ENCODE measurements at places on chromosomes 4 and X.

DNA sequence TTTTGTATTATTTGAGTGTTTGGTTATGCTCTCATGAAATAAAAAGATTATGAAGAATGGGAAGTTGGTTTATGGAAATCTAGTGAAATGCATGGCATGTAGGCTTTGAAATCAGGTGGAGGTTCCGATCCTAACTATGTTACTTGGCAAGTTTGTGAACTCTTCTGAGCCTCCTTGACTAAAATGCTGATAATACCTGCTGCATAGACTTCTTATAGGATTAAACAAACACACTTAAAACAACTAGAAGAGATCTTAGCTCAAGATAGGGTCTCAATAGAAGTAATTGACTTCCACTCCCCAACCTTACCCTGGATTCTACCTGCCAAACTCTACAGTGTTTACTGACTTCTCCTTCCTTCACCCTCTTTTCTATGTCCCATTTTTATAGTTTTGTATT lies 22.2 kb upstream of the TLR2 start:
- DNase-seq = no peak

DNA sequence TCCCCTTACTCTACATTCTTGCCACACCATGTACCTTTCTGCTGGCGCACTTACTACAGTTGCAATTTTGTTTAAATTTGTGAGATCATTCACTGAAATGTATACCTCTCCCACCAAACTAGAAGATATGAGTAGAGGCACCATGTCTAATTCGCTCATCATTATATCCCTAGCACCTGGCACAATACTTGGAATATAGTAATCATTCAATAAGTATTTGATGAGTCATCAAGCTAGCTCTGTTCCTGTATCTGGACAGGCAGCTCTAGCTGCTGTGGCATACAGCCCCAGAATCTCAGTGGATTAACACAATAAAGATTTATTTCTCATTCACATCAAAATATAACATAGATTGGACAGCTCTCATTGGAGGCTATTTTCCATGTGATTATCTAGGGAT lies 245.9 kb downstream of the IDS start:
- no peak for DNase-seq

GRCh38 chrX:105018865-105019264 lies 201.6 kb downstream of the TEX13A start:
- no peak for DNase-seq

DNA sequence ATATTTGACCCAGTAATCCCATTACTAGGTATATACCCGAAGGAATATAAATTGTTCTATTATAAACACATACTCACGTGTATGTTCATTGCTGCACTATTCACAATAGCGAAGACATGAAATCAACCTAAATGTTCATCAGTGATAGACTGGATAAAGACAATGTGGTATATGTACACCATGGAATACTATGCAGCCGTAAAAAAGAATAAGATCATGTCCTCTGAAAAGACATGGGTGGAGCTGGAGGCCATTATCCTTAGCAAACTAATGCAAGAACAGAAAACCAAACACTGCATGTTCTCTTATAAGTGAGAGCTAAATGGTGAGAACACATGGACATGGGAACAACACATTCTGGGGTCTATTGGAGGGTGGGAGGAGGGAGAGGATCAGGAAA lies 36.5 kb downstream of the NUDT9 start:
- DNase-seq = no peak

DNA sequence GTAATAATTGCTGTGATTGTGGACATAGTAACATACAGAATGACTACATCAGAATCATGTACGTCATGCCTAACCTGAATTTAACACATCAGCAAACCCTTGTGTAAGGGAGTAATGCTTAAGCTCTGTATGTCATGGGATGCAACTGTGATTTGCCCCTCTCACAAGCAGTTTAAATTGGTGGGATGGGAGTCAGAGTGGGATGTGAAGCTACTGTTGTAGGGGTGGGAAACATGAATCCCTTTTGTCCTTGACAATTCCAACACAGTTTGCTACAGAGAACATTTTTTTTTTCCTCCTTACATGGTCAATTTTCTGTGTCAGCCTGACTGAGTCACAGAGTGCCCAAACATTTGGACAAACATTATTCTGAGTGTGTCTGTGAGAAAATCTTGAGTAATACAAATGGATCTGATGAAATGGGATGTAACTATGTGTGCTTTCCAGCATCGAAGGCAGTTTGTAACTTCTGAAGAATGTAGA lies 392.8 kb downstream of the GPM6A start:
- DNase-seq = no peak

- no peak for DNase-seq
These were observed 1.1 kb downstream of the FBXW7 start for GRCh38 chr4:152534541-152535359.

- no peak for DNase-seq
These were observed 5.1 kb downstream of the BGN start for GRCh38 chrX:153499876-153500275.

- DNase-seq = no peak
These were observed 120.3 kb upstream of the CTSO start for GRCh38 chr4:156073976-156074375.

DNA sequence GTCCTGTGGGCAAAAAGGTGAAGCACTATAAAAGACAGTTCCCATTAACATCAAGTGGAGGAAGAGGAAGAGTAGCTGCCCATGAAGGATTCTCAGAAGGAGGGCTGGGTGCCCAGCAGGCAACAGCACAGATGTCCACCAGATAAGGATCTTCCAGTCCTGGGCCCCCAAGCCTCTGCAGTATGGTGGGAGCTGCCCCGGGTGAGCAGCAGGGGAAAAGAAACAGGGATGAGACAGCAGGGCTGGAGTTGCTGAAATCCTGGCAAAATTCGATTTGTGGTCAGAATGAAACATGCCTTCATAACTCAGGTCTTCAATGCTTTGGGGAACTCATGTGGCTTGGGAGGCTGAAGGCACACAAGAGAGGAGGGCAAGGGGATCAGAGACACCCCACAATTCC lies 94.6 kb downstream of the RASL11B start:
- no peak for DNase-seq

- DNase-seq = no peak
These were observed 41.8 kb upstream of the KLHL4 start for GRCh38 chrX:87475793-87476192.

- DNase-seq = no peak
These were observed 102.8 kb upstream of the NOCT start for GRCh38 chr4:138912704-138913340.

DNA sequence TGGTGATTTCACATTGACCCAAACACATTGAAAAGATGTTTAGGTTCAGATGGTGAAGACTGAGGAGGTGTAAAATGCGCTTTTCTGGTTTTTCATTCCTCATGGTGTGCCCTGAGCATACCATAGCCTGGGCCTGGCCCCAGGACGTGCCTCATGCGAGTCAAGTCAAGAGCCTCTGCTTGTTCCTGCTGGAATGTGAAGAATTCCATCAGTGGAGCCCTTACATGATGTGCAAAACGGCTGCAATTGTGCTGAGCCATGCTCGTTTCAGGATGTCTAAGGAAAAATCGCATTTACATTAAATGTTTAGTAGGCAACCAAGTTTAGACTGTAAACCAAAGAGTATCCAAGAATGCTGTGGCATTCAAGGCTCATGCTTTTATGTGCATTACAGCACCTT lies 34.9 kb downstream of the GYG2 start:
- no peak for DNase-seq

GRCh38 chrX:123188081-123188480 lies 4.0 kb downstream of the GRIA3 start:
- no peak for DNase-seq
